ENCODE measurements at places on chromosomes 11 and 22. TPM values are rescaled to one million over a fixed set of nuclear protein-coding genes. Genes with fewer than 3 reads are reported as not detected.

The RFPL1 gene
- not detected for total RNA-seq

The INS gene
- not detected for total RNA-seq

The NXPE4 gene
- not detected for total RNA-seq

The ZNF408 gene
- total RNA-seq = 6.5 TPM

The DMC1 gene
- total RNA-seq = 0.56 TPM
